Liver (tissue), 10 donors: ENCODE measurements at places on chromosomes 6 and 20. TPM values are rescaled to one million over a fixed set of nuclear protein-coding genes. Genes with fewer than 3 reads are reported as not detected.

MATN4 gene
- not detected for total RNA-seq

DXO gene
- total RNA-seq = 4.5 TPM

TBC1D7 gene
- total RNA-seq = 10.1 TPM

DACT2 gene
- total RNA-seq = 0.42 TPM

ENPP5 gene
- 0.59 TPM for total RNA-seq

MROH8 gene
- 2.0 TPM for total RNA-seq

PLTP gene
- total RNA-seq = 69.5 TPM

DDX27 gene
- 16.0 TPM for total RNA-seq

MTRF1L gene
- 10.7 TPM for total RNA-seq

SMLR1 gene
- total RNA-seq = 65.2 TPM

ATAT1 gene
- 3.3 TPM for total RNA-seq

HCRTR2 gene
- total RNA-seq = not detected

ILRUN gene
- total RNA-seq = 77.3 TPM

ERMARD gene
- total RNA-seq = 20.7 TPM

OR2H2 gene
- not detected for total RNA-seq

DNA sequence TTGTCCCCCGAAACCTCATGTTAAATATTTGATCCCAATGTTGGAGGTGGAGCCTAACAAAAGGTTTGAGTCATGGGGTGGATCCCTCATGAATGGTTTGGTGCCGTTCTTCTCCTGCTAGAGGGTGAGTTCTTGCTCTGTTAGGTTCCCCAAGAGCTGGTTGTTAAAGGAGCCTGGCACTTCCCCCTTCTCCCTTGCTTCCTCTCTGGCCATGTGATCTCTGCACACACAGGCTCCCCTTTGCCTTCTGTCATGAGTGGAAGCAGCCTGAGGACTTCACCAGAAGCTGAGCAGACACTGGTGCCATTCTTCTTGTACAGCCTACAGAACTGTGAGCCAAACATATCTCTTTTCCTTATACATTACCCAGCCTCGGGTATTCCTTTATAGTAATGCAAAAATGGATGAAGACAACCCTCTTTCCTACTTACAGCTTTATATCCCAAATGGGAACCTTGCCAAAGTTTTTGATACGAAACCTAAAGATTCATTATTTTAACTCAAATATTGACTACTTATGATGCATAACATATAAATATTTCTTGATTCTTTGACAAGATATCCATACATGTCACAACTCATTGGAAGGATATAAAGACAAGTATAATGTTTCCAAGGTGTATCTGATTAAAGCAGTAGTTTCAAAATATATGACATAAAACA is 61.0 kb downstream of the RNF182 start:
- no peak for DNase-seq

- no peak for DNase-seq
Measured at GRCh38 chr6:113560908-113561307, 296.2 kb upstream of the MARCKS start.

- no peak for DNase-seq
Measured at GRCh38 chr6:44305200-44305725, 7.9 kb downstream of the AARS2 start.

- no peak for DNase-seq
Measured at GRCh38 chr6:170167657-170168159, 123.2 kb downstream of the DLL1 start.

DNA sequence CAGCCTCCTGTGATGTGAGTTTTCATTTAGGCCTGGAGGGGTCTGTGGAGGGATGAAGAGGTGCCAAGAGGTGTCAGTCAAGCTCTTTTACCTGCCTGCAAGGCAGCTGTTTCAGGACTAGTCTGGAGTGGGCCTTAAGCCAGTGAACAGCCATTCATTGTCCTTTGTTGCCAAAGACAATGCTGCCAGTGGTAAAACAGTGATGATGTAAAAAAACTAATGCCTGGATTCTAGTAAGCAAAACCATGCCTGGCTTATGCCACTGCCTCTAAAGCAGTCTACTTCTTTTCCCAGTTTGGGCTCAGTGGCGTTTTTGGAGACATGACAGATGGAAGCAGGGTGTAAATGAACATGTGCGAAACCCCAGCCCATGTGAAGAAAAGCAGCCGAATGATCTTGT is 93.5 kb upstream of the KCNK16 start:
- no peak for DNase-seq

- DNase-seq = no peak
Measured at GRCh38 chr20:942611-943010, 26.5 kb upstream of the ANGPT4 start.

- DNase-seq = no peak
Measured at GRCh38 chr6:165249808-165250207, 59.6 kb downstream of the C6orf118 start.

DNA sequence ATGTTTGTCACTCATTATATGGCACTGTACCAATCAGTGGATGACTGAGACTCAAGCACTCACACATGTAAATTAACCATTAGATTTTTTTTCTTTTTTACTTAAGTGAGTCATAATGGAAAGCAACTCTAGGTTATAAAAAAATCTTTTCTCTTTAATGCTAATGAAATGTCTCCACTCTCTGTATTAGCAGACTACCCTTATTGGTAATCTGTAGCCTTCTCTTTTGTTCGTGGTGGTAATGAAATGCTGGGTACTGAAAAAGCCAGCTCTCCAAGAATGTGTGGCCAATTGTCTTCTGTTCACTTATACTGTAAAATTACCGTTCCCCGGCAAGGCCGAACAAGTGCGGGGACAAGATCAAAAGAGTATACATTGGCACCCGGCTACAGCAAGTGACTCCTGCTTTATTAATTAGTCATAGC is 69.0 kb downstream of the AFG1L start:
- no peak for DNase-seq

- no peak for DNase-seq
Measured at GRCh38 chr6:1136827-1137226, 175.1 kb upstream of the FOXQ1 start.

- DNase-seq = no peak
Measured at GRCh38 chr6:125831659-125832058, 40.9 kb downstream of the NCOA7 start.

DNA sequence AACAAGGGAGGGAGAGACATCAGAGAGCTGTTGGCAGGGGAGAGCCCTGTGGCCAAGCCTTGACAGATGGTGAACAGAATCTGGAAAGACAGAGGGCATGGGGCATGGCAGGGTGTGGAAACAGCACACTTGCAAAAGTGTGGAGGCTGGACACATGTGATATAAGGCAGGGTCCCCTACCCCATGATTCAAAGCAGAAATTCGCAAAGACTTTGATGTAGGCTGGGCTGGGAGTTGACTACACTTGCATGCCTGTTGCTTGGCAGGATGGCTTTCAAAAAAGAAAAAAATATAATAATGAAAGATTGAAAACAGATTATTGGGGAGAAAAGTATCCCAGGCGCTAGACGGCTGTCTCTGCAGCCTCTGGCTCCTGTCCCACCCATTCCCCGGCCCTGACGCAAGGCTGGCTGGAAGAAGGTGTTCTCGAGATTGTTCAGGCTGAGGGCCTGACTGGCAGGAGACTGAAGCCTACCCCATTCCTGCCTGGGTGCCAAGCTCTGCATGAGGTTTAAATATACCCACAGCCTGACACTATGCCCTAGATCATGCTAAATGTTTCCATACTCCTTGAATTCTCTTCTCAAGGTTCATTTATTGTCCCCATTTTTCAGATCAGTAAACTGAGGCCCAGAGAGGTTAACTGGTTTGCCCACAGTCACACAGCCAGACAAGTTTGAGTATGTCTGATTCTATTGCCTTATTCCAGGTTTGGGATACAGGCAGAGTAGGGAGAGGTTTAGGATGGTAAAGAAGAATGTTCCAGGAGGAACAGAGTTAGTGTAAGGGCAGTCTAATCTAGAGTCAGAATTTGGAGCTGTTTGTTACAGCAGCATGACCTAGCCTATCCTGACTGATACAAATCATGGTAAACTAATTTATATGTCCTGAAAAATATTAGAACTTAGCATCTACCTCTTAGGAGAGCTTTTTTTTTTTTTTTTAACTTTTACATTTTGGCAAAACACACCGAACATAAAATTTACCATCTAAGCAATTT is 23.4 kb upstream of the CCN5 start:
- no peak for DNase-seq

- no peak for DNase-seq
Measured at GRCh38 chr6:131321589-131321988, 186.3 kb downstream of the AKAP7 start.

- DNase-seq = no peak
Measured at GRCh38 chr6:31498748-31499147, 803 bp downstream of the MICB start.

DNA sequence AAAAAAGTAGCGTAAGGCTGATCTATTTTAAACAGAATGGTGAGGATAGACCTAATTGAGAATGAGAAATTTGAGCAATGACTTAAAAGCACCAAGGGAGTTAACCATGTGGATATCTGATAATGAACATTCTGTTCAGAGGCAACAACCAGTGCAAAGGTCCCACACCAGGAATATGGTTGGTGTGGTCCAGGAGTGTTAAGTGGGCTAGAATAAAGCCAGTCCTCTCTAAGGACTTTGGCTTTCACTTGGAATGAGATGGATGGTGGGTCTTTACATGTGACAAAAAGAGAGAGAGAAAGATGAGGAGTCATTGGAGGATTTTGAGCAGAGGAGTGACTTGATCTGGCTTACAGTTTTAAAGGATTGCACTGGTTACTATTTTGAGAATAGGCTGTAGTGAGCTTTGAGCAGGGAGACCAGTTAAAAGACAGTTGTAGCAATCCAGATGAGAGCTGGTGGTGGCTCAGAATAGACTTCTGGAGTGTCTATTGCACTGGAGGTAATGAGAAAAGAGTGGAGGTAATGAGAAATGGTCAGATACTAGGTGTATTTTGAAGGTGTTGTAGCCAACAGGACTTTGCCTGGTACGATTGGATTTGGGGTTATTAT is 89.8 kb downstream of the SCAF8 start:
- no peak for DNase-seq

GRCh38 chr6:159616456-159616855 is 76.6 kb downstream of the SOD2 start:
- no peak for DNase-seq

DNA sequence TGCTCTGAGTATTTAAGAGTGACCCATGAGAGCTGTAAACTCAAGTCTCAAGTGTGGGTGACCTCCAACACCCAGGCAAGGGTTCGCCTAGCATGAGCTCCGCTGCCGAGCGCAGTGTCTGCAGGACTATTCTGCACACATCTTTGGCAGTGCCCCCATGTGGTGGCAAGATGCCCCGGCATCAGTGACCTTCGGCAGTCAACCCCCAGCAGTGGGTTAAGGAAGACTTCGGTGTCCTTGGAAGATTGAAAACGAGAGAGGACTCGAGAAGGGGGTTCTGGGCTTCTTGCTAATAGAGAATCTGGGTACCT is 43.1 kb downstream of the RBM38 start:
- DNase-seq = no peak

GRCh38 chr6:150308812-150309645 is 59.8 kb upstream of the IYD start:
- no peak for DNase-seq

- no peak for DNase-seq
Measured at GRCh38 chr20:20772497-20773085, 60.1 kb upstream of the RALGAPA2 start.

GRCh38 chr6:133889557-133890403 is 867 bp downstream of the TCF21 start:
- no peak for DNase-seq

- DNase-seq = no peak
Measured at GRCh38 chr6:54040545-54040944, 70.7 kb upstream of the MLIP start.

DNA sequence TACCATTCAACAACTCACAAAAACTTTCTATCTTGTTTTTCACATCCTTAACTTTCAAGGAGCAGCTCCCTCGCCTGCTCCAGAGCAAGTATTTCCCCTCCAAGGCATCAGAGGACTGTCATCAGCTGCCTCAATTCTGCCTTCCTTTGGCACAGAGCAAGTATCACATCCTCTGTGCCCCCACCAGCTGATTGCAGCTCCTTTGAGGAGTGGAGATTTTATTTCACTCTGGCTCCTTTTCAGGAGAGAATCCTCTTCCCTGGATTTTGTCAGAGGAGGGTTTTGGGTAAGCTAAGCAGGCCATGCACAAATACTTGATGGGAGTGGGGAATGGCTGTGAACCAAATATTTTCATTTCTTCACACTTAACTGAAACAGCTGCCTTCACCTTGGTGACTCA is 610.5 kb upstream of the FLRT3 start:
- DNase-seq = no peak

DNA sequence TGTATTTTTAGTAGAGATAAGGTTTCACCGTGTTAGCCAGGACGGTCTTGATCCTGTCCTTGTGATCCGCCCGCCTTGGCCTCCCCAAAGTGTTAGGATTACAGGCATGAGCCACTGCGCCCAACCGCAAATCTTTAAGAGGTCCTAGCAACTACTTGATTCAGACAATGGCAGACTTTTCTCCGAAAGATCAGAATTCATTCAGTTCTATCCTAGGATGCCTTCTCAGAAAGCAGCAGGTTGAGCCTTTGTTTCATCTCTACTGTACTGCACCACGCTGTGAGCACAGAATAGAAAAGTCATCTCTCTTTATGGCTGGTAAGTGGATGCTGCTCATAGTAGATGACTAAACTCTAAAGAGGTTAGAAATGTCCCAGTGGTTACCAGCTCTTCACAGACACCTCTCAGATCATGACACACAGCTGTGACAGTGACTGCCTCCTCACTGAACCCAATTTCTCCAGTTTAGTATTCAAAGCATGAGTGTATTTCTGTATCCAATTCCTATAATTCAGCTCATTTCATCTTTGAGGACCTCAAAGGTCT is 6.0 kb upstream of the HSF2 start:
- DNase-seq = no peak

- DNase-seq = no peak
Measured at GRCh38 chr6:40956936-40957335, 82.1 kb downstream of the UNC5CL start.

DNA sequence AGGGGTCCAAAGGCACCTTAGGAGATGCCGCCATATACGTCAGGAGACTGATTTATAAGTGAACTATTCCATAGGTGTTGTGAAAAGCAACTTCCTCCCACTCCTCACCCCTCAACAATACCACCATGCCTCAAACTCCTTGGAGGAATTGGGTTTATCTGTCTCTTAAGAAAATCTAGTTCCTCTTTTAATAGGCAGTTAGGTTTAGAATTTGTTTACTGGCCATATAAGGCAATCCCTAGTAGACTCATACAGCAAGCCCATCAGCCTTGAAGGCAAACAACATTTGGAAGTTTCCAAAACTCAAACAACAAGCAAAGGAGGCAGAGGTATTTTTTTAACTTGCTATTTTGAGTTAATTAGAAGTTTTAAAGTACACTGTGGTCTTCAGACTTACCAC is 66.1 kb downstream of the PRND start:
- no peak for DNase-seq

DNA sequence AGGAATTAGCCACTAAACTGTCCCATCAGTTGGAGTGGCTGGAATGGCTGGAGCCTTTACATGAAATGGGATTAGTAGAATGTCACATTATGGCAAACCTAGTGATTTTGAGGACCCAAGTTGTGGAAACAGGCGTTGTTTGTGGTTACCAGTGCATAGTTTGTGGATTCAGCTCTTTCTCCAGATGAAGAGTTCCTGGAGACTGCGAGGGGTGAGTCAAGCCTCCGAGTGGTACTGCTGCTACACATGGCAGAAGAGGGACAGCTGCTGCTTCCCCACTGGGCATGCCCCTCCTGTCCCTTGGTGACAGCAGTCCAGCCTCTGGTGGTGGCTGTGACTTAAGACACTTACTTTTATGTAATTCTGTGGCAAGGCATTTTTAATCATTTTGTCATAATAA is 94.2 kb upstream of the SCP2D1 start:
- DNase-seq = no peak

GRCh38 chr6:121434037-121434770 is 1.2 kb upstream of the GJA1 start:
- DNase-seq = no peak

GRCh38 chr6:109693111-109693510 is 2.0 kb downstream of the FIG4 start:
- no peak for DNase-seq

- no peak for DNase-seq
Measured at GRCh38 chr6:6920114-6920986, 187.4 kb upstream of the RREB1 start.
